Progenitor cell of endocrine pancreas (in vitro differentiated cells): ENCODE measurements at places on chromosomes 12 and 14. TPM values are rescaled to one million over a fixed set of nuclear protein-coding genes. Genes with fewer than 3 reads are reported as not detected.

GALNT8 gene
- 13.4 and 15.6 TPM in 2 replicates for total RNA-seq

TSPAN31 gene
- total RNA-seq: 24.2 and 31.3 TPM in 2 replicates

AHNAK2 gene
- total RNA-seq: 1.1 and 1.2 TPM in 2 replicates

GRCh38 chr12:61037792-61038191 is 1222.4 kb upstream of the USP15 start:
- H3K27me3 ChIP-seq: no peaks in the 10 kb centered on the region
- H3K36me3 ChIP-seq: no peaks in the 10 kb centered on the region
- no peaks in the 10 kb centered on the region for H3K4me1 ChIP-seq
- no peak overlapping the region for H3K4me3 ChIP-seq

DNA sequence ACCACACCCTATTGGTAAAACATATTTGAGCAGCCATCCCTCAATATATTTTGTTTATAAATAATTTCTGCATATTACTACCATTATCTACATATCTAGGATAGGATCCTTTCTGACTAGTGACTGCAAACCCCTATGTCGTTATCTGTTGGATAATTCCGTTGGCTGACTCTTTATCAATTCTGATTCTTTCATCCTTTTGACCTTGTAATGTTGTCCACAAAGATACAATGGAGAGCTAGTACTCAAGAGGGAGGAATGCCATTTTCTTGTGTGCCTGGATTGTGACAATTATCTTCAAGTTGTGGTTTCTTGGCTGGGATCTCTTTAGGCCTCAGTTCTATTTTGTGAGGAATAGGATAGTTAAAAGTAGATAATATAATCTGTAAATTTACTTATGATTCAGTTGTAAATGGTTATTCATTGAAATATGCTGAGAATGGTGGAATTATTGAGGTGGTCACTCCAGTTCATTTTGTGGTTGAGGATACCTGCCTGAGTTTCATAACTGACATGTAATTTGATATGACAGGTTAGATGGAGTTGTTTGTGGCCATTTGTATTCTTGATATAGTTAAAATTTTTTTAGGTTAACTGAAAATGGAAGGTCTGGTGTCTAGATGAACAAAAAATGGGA is 10.1 kb downstream of the CHST11 start:
- H3K4me1 ChIP-seq: no peaks in the 10 kb centered on the region
- DNase-seq: no peak
- H3K36me3 ChIP-seq: no peaks in the 10 kb centered on the region

DNA sequence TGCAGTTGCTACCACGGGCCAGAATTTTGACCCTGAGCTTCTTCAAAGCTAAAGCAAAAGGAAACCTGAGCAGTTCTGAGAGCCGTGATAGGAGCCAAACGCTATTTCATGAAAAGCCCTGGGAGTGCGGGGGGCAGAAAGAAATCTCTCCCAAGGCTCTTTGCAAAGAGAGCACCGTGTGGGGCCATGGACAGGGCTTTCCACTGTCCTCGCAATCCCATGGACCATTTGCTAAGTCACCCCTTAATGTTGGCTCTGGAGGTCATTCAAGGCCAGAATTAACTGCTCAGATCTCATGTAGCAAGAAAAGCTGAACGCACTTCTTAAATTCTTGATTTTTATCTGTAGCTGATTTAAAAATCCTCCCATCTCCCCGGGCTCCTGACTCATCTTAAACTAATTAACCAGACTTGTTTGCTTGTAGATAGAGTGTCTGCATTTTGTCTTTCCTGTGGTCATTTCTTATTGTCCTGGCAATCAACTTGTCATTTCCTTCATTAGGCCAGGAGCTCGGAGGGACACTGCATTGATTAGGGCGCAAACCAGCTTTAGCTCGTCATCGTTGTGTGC is 24.8 kb downstream of the CLSTN3 start:
- H3K4me3 ChIP-seq: no peak overlapping the region
- H3K27me3 ChIP-seq: no peaks in the 10 kb centered on the region
- peak overlapping the region; percentile 8 for H3K27ac ChIP-seq
- H3K4me1 ChIP-seq: peaks cover 3% of the 10 kb centered on the region
- H3K36me3 ChIP-seq: peaks cover 24% of the 10 kb centered on the region

DNA sequence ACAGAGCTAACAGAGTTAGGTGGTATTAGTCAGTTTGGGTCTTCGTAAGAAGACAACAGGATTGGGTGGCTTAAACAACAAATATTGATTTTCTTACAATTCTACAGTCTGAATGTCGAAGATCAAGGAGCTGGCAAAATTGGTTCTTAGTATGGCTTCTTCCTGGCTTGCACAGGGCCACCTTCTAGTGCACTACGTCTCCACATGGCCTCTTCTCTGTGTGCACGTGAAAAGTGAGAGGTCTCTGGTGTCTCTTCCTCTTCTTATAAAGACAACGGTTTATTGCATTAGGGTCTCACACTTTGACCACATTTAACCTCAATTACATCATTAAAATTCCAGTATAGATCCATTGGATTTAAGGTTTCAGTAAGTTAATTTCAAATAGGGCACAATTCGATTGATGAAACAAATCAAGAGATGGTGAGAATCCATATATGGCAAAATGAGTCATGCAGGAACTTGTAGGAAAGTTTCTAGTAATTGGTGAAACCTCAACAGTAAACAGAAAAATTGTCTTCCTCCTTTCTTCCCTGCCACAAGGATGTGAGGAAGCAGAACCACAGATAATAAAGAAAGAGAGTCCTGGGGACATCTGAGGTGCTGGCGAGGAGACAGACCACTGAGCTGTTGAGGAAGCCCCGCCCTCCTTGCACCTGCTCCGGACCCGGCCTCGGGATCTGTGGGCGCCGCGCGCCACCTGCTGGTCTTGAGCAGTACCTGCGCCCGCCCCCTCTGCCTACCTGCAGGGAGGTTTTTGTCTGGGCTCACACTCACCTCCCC is 846.7 kb downstream of the TMEM121 start:
- H3K4me3 ChIP-seq: no peak overlapping the region
- no peak overlapping the region for H3K27ac ChIP-seq
- H3K4me1 ChIP-seq: no peaks in the 10 kb centered on the region
- H3K36me3 ChIP-seq: peaks cover 5% of the 10 kb centered on the region
- no peaks in the 10 kb centered on the region for H3K27me3 ChIP-seq

DNA sequence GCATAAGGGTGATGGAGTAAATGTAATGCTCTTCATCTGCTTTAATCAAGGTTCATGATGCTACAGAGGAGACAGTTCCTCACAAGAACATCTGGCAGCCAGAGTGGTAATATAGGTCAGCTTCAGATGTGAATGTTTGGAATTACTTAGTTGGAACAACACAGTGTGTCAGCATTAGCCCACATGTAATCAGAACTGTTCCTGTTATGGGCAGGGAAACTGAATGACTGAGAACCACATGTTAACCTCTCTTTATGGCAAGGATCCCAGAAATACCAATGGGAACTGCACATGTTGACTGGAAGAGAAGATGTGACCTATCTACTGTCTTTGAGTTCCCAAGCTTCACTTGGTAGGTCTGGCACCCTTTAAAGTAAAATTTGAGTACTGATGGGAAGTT is 390.1 kb upstream of the PDE3A start:
- peaks cover 26% of the 10 kb centered on the region for H3K36me3 ChIP-seq
- H3K4me3 ChIP-seq: no peak overlapping the region
- H3K4me1 ChIP-seq: peaks cover 52% of the 10 kb centered on the region
- DNase-seq: no peak
- no peaks in the 10 kb centered on the region for H3K27me3 ChIP-seq

GRCh38 chr14:39766397-39767000 is 334.3 kb upstream of the FBXO33 start:
- DNase-seq: no peak
- H3K4me3 ChIP-seq: no peak overlapping the region
- H3K27me3 ChIP-seq: no peaks in the 10 kb centered on the region
- no peak overlapping the region for H3K27ac ChIP-seq

DNA sequence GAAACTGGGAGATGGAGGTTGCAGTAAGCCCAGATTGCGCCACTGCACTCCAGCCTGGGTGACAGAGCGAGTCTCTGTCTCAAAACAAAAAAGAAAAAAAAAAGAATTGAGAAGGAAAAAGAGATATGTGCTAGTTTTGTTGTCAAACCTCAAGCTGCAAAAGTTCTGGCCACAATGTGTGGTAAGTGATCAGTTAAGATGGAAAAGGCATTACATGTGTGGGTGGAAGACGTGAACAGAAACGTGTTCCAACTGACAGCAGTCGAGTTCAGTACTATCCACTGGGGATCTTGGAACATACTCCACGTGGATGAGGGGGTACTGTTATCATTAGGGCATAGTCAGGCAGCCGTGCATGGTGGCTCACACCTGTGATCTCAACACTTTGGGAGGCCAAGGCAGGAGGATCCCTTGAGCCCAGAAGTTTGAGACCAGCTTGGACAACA is 17.3 kb downstream of the GPR68 start:
- H3K27me3 ChIP-seq: no peaks in the 10 kb centered on the region
- peaks cover 25% of the 10 kb centered on the region for H3K36me3 ChIP-seq
- no peak for DNase-seq
- no peak overlapping the region for H3K27ac ChIP-seq
